ENCODE measurements at places on chromosomes 3 and 15.

- DNase-seq = no peak
Observed at GRCh38 chr3:154970797-154971196, 109.3 kb upstream of the MME start.

- no peak for DNase-seq
Observed at GRCh38 chr15:34815836-34816235, 20.5 kb upstream of the ACTC1 start.

DNA sequence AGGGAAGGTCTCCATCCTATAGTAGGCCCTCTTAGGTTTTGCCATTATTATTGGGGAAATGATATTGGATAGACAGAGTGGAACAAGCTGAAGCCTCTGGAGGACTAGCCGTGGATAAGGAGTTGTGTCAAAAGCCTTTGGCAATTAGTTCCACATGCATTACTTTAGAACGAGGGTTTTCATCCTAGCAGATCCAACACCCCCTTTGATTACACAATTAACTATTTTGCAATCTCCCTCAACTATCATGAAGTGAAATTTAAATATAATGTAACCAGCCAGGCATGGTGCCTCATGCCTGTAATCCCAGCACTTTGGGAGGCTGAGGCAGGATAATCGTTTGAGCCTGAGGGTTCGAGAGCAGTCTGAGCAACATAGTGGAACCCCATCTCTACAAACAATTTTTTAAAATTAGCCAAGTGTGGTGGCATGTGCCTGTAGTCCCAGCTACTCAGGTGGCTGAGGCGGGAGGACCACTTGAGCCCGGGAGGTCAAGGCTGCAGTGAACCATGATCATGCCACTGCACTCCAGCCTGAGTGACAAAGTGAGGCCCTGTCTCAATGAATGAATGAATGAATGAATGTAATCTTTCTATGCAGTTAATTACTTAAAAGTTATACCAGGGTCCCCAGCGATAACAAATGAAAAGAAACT, 56.8 kb downstream of the PXYLP1 start:
- DNase-seq = no peak

DNA sequence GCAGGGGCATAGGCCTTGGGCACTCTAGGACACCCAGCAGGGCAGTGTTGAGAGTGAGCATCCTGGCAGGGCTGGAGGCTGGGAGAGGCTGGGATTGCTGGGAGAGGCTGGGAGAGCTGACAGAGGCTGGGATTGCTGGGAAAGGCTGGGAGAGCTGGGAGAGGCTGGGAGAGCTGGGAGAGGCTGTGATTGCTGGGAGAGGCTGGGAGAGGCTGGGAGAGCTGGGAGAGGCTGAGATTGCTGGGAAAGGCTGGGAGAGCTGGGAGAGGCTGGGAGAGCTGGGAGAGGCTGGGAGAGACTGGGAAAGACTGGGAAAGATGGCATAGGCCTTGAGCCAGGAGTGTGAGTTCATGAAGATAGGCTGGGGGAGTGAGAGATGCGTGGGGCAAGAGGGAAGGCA, 77.8 kb downstream of the MESD start:
- no peak for DNase-seq

DNA sequence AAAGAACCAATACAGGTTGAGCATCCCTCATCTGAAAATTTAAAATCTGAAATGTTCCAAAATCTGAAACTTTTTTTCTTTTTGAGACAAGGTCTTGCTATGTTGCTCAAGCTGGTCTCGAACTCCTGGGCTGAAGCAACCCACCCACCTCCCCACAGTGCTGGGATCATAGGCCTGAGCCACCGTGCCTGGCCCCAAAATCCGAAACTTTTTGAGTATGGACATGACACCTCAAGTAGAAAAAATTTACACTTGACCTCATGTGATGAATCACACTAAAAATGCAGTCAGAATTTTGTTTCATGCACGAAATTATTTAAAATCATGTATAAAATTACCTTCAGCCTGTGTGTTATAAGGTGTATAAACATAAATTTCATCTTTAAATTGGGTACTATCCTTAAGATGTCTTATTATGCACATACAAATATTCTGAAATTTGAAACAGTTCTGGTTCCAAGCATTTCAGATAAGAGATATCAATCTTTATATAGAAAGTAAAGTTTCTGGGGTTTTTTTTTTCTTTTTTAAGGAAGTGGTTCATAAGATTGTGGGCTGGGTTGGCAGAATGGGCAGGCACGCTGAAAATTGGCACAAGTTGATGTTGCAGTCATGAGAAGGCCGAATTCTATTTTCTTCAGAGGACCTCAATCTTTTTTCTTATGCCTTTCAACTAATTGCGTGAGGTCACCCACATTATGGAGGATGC, 72.5 kb downstream of the SPRED1 start:
- no peak for DNase-seq

DNA sequence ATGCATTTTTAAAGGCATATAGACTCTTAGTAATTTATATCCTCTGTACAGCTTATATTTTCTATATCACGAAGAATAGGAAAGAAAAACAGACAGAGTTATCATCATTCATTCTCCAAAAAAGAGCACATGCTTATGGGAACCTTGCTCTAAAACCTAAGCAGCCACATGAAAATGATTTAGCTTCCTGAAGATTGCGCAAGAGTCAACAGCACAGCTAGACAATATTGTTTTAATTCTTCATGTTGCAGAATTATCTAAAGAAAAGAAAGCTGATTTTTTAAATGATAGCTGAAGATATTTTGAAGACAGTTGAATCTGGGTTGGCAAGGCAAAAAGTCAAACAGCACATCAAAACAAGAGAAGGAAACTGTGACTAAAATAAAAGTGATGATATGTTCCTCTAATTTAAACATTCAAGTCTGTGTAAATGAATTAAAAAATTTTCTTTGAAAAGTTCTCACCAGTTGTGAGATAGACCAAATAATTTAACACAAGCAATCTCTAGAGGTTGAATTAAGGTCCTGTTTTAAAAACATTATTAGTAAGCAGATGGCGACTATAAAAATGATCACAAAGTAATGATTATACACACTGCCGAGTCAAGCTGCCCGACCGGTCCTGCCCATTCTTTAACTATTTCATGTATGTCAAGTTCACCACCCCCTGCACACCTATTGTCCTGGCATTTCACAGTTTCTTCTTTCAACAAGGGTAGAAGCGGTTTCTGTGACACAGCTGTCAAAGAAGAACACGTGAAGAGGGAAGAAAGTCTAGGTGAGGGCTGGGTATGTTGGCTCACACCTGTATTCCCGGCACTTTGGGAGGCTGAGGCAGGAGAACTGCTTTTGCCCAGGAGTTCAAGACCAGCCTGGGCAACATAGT, 74.2 kb upstream of the BHLHE40 start:
- DNase-seq = peak; percentile 50
